NCI-H1417 (cell line): ENCODE measurements at places on chromosomes 3 and 15.

DNA sequence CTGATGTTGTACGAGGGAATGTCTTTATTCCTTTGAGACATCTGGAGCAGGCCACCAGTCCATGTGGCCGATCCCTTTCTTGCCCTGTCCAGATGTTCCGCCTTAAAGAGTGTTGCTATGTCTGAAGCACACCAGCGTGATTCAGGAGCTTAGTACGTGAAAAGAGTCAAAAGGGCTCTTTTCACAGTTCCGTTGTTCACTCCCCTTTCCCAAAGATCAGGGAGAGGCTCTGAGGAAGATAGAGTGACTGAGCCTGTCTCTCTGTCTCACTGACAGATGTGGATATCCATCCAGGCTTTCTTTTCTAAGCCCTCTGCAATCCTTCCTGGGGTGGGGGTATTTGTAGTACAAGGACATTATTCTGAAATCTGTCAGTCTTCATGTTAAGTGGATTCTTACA lies 262.5 kb upstream of the LRTM1 start:
- no peak for DNase-seq

DNA sequence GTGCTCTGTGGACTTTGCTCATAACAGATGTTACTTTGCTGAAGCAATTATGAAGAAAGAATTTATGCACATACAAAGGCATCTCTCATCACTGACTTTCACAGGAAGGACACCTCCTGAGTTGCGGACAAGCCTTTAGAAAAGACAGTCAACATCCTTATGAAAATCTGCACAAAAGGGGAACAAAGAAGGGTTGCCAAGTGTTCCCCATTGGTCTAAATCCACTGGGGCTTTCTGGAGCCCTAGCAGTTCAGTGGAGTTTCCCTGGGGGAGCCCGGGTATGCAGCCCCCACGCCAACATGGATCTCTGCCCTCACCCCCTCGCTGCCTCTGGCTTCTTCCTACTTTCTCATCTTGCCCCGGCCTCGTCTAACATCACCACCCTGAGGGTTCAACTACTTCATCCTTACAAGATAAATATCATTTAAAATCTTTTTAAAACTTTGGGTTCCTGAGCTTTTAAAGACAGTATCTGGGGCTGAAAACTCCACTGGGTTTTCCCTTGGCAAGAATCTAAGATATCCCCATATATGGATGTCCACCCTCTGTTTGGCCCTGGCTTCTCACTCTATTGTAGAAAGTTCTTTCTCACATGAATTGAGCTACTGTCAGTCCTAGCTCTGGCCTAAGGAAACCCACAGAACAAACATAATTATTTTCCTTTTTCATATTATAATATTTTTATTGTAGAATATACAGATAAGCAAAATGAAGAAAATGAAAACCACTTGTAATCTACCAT lies 207.9 kb upstream of the RGMA start:
- peak; percentile 18 for DNase-seq

- DNase-seq: no peak
Observed at GRCh38 chr3:196867155-196867506, 589 bp upstream of the SENP5 start.

DNA sequence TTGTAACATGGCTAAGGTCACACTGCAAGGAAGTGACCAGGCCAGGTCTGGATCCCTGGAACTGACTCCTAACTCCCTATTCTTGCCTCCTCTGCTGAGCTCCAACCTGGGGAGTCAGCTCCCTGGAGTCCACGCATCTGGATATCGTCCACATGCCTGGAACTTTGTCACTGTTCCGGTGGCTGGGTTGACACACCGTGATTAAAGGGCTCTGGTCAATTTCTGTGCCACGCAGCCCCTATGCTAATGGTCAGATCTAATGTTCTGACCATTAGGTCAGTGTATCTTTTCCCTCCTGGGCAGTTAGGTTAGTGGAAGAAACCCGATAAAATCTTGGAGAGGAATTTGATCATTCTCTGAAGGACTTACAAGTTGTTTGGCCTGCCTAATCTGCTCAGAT lies 1.6 kb upstream of the TPM1 start:
- DNase-seq: no peak

GRCh38 chr3:13533885-13534301 lies 15.0 kb upstream of the FBLN2 start:
- DNase-seq: no peak

DNA sequence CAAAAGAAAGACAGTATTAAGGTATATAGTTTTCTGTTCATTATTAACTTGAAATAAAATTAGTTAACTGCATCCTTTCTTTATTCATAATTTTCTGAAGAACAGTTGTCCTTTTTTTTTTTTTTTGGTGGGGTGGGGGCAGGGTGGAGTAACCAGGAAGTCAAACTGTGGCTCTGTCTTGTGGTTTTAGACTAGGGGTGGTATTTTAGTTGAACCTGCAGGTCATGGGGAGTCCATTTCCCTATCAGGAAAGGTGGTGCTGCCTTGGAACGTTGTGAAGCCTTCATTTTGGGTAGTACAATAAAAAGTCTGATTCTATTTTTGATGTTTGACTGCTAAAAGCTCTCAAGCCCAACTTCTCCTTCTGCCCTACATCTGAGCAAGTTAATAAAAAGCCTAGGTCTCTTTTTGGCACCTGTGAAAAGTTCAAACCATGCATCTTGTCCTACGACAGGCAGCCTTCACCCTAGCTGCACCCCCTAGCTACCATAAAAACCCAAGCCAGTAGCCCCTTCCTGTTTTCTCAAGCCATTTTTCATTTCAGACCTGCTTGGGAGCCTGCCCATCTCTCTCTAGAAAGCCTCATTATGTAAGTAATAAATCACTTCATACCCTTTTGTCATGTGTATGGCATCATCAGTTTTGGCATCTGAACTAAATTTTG lies 31.2 kb upstream of the RIOX2 start:
- no peak for DNase-seq

DNA sequence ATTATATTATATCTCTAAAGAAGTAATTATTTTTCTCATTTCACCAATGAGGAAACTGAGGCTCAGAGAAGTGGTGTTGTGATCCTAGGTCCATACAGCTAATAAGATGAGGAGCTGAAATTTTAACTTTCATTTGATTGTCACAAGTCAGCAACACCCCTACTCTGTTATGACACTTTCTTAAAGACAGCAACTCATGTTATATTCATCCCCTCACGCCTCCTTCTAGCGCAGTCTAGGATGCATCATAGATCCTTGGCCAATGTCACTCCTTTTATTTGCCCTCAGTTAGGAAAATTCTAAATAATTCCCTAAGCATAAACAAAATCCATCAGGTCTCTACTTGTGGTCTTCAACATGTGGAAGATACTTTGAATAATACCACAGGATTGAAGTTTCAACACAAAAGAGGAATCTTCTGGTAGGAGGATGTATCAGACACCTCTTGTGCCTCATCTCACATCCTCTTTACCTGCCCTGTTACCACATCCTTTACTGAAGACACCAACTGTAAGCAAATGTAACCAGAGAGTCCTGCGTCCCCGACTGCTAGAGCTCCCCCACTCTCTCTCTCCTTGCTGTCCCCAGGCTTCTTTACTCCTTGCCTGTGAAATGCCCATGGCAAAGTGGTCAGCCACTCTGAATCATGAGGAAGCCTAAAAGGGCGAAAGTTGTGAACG lies 53.7 kb downstream of the TRIM42 start:
- DNase-seq: no peak

GRCh38 chr15:67997996-67998395 lies 56.1 kb upstream of the PIAS1 start:
- no peak for DNase-seq
